Right cardiac atrium (tissue), 5 donors: ENCODE measurements at places on chromosomes 13 and 19.

DNA sequence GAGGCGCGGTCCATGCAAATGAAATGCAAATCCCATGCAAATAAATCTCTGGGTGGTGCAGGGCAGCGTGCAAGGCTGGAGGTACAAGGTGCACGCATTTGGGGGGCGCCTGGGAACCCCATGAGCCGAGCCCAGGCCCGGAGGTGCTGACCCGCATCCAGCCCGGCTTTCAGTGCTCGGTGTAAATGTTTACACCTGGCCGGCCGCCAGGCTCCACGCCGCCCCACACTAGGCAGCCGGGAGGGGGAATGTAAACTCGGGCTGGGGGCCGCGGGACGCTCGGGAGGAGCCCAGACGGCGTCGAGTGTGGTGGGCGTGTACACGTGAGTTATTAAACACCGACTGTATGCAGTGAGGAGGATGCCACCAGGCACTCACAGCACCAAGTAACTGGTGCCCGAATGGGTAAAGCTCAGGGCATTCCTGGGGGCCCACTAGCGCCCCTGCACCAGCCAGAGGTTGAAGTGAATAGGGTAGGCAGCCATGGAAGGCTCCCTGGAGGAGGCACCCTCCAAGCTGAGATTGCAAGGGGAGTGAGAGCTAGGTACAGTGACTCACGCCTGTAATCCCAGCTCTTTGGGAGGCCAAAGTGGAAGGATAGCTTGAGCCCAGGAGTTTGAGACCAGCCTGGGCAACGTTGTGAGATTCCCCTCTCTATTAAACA is 17.2 kb downstream of the FUT6 start:
- no peak for DNase-seq

- no peak for DNase-seq
Observed at GRCh38 chr19:30144802-30145201, 202.8 kb downstream of the URI1 start.

GRCh38 chr13:42039946-42040729 is 8.3 kb upstream of the DGKH start:
- peak; percentile 97 for DNase-seq

GRCh38 chr13:112210371-112210770 is 143.4 kb downstream of the SOX1 start:
- DNase-seq, result no peak

GRCh38 chr13:64154514-64154913 is 2738.9 kb upstream of the PCDH20 start:
- DNase-seq, result no peak

- no peak for DNase-seq
Observed at GRCh38 chr13:47119575-47120235, 222.9 kb upstream of the HTR2A start.

- no peak for DNase-seq
Observed at GRCh38 chr13:50670847-50671496, 172.5 kb downstream of the DLEU7 start.

- DNase-seq, result no peak
Observed at GRCh38 chr13:26821672-26822071, 61.1 kb upstream of the GPR12 start.

DNA sequence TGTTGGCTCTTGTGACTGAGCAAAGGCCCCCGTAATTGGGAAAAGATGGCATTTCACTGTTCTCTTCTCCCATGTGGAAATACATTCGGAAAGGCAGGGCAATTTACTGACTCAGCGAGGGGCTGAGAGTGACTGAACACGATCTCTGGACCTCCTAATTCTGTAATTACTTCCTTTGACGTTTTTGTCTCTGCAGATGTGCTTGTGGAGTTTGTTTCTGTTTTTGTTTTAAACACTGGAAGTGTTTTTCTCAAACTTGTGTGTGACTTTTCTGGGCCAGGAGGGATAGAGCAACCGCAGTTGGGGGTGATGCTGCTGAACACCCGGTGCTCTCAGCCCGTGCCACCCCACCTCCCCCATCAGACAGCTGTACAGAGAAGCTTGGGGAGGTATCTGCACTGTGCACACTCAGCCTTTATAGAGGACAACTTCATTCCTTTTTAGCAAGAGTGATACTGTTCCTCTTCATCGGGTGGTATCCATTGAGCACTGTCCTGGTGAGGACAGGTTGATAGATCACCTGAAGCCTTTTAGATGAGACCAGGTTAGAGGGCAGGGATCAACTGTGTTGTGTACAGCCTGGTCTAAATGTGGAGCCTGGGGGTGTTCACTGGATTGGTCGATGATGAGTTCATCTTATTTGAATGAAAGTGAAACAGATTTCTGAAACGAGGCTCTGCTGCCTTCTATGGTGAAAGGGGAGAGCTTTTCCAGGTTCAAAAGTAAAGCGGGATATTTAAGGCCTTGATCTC is 117.4 kb downstream of the ESD start:
- no peak for DNase-seq

DNA sequence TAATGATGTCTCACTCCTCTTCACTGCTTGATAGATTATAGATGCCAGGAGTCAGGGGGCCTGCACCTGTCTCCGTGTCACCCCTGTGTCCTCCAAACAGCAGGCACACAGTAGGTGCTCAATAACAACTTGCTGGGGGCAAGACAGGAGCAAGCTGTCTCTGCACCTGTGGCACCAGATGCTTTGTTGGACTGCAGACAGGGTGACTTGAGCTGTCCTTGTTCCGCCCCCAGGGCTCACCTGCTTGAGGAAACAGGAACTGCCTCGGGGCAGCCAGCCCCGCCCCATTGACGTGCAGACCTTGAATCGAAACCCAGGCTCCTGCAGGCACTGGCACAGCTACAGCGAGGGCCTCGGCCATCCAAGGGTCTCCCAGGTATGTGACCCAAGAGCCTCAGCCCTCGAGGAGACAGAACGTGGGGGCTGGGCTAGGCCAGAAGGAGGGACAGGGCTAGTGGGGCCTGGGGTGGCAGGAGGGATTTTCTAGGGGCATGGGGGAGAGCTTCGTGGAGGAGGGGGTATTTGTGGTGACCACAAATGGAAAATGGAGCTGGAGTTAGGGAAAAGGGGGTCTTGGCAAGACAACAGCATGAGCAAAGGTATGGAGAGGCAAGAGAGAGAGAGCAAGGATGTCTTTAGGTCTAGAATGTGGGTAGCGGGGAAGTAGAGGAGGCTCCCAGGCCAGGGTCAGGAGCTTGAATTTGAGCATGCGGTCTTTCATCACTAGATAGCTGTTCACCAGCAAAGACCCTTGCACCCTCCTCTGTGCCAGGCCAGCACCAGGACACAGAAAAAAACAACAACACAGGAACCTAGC is at the start of gene HSH2D:
Gene HSH2D (plus strand): TSS at position 287 of the 817 bp plus-strand sequence. CDS start 5,066 bp downstream, outside the sequence.
- peak; percentile 70 for DNase-seq

DNA sequence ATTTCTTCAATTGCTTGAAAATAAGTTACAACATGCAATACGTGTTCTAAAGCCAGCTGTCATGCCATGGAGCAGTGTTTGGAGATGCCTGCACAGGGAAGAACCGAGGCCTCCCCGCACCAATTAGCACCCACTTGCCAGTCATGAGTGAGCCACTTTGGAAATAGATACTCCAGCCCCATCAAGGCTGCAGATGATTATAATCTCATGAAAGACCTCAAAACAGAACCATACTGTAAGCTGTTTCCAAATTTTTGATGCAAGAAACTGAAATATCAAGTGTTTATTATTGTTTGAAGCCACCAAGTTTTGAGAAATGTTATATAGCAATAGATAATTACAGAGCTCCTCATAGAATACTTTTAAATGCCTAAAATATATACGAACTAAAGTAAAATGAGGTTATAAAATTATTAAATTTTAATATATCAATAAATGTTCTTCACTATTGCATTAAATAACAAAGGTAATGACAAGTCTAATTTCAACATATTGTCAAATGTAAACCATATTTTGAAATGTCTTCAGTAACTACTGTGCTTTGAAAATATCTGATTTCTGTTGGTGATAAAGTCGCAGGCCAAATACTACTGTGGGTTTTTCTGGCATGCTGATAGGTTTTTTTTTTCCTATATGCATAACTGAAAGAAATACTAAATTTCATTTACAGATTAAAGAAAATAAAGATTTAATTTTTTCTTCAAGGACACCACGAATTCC is 43.0 kb downstream of the DIAPH3 start:
- DNase-seq, result no peak

DNA sequence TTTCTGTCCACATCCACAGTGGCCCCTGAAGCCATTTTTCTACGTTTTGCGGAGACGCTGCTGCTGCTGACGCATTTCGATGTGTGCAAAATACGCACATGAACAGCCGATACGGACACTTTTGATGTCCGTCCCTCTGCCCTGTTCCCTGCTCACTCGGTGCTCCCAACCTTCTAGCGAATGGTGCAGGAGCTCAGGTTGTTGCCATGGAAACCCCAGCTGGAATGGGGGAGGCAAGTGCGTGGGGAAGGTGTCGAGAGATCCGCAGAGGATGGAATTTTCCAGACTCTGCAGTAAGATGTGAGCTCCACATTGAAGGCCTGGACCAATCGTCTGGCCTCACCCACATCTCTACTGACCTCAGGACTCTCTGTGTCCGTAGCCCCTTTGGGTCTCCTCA is 109.2 kb upstream of the USP29 start:
- DNase-seq, result no peak

- no peak for DNase-seq
Observed at GRCh38 chr13:65966991-65967451, 1263.1 kb downstream of the PCDH9 start.

GRCh38 chr19:11247934-11248333 is 8.5 kb downstream of the ANGPTL8 start:
- no peak for DNase-seq

DNA sequence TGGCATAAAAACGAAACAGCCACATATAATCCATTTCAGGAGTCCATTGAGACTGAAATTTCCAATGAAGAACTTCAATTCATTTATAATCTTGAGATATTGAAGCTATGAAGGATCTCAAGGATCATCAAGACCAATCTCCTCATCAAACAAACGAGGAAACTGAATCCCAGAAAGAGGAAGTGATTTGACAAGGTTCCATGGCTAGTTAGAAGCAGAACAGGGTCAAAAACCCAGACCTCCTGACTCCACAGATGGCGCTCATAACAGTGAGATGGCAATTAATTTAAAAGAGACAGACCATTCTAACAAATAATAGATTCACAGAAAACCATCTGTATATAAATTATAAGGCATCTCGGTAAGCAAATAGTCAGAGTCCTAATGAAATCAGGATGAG is 229.7 kb downstream of the KCTD12 start:
- no peak for DNase-seq

- DNase-seq, result no peak
Observed at GRCh38 chr13:31860002-31860401, 120.7 kb downstream of the RXFP2 start.

- DNase-seq, result no peak
Observed at GRCh38 chr13:85544756-85545155, 254.5 kb downstream of the SLITRK6 start.

DNA sequence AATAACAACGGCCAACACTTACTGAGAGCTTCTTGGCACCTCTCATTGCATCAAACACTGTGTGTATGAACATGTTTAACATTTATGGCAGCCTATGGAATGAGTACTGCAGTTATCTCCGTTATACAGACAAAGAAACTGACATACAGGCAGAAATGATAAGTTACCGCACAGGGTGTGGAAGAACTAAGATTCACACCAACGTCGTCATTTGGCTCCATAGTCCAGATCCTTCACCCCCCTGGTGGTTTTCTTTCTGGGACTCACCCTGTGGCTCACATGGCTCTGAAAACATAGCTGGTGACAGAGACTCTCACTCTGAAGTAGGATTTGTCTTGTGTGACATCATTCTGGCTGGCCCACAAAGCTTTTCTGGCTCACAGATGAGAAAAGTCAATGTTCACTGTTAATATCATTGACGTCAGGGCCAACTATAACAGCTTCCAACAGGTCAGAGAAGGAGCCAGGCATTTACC is 230.1 kb downstream of the DLEU7 start:
- DNase-seq, result no peak

DNA sequence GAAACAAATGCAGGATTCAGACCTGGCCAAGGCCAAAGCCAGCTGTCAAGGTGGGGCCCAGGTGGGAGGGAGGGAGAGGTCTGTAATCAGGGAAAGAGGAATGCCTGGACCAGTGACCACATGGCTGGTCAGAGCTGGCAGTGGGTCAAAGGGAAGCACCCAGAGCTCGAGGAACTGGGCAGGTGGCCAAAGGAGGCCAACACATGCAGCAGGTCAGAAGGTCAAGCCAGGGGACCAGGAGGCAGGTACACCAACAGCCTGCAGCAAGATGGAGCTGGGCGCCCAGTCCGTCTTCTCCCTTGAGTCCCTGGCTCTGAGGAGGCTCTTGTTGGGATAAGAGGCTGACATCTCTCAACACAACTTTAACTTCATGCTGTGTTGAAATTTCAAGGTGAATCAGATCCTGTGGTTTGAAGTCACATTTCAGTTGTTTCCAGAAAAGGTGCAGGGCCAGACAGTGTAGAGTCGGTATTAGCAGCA is 17.1 kb downstream of the GPATCH1 start:
- no peak for DNase-seq

DNA sequence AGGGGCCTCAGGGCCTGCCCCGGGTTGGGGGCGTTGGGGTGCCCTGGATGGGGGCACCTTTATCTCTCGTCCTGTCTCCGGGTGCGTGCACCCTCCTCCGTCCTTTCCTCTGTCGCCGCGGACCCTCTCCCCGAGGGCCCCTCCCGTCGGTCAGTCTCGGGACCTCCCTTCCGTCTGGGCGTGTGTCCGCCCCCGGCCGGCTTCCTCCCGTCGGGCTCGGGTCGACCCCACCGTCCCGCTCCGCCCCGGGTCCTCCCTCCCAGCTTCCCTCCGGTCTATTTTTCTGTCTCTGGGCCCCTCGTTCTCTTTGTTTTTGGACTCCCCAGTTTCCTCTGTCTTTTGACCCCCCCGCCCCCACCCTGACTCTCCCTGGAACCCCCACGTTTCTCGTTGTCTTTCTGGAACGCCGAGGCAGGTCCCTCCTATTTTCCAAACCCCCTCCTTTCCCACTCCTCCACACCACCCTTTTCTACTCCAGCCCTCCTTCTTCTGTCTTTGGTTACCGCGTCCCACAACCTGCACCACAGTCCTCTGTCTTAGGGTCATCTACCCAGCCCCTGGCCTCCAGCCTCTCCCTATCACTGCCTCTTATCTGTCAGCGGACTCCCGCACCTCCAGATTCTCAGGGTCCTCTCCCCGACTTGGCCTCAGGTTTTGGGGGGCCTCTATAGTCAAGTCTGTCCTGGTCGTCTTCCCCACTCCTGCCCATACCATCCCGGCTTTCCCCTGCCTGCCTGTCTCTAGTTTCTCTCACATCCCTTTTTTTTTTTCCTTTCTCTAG is 757 bp downstream of the EGLN2 start:
- DNase-seq, result peak; percentile 89

- no peak for DNase-seq
Observed at GRCh38 chr13:50766695-50767094, 76.8 kb downstream of the DLEU7 start.

GRCh38 chr19:17902701-17903100 is 30.1 kb upstream of the CCDC124 start:
- DNase-seq, result no peak

DNA sequence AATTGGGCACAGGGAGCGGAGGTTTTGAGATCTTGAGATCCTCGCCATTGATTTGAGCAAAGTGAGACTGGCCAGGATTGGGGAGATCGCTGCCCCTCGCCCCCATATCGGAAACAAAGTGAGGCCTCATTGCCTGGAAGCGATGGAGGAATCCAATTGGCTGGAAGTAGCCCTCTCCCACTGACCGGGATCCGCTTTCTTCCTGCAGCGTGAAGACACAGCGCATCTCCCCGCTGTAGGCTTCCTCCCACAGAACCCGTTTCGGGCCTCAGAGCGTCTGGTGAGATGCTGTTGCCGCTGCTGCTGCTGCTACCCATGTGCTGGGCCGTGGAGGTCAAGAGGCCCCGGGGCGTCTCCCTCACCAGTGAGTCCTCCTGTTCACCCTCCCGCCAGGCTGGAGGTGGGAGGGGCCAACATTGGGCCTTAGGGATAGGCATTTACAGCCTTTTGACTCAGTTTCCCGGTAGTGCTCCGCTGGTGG is 438 bp downstream of the PRKCSH start:
- no peak for DNase-seq
